Cortex of kidney (tissue), 1 donor: ENCODE measurements at places on chromosomes 3 and 15.

- no peak for DNase-seq
Observed at GRCh38 chr3:114362815-114363214, 69.0 kb downstream of the TIGIT start.

- no peak for DNase-seq
Observed at GRCh38 chr3:133859381-133860234, 36.1 kb downstream of the RAB6B start.

DNA sequence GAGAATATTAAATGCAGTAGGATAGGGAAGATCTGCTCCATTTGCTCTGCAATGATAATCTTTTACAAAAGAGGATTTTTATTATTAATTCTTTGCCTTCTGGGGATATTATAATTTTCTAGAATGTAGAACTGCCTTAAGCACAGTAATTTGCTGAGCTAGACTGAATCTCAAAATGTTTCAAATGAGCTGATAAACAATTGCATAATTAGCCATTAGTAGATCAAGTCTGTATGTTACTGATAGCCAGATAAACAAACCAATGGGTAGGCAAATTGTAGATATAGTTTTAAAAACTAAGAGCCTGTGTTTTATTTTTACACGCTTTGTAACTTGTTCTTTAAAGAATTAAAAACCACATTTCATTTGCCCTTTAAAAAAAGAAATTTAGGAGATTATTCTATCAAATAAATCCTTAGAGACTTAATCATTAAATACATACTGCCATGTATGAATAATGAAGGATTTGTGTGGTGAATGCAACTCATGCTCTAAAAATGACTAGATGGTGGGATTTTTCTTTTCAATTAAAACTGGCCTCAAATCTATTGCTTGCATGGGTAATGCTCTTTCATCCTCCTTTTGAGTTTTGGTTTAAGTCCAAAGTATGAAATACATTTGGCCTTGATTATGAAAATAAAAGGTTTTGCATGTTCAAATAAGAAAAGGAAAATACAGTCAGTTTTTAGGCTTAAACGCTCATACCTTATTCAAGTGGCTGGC is 32.6 kb upstream of the NANOGP8 start:
- DNase-seq, result no peak

- no peak for DNase-seq
Observed at GRCh38 chr3:152874896-152875749, 40.2 kb downstream of the P2RY1 start.

GRCh38 chr15:93238641-93239040 is 149.6 kb upstream of the RGMA start:
- no peak for DNase-seq

GRCh38 chr3:138849222-138849940 is 14.7 kb upstream of the PIK3CB start:
- DNase-seq, result no peak

GRCh38 chr15:98069256-98069655 is 108.8 kb downstream of the ARRDC4 start:
- no peak for DNase-seq

- DNase-seq, result no peak
Observed at GRCh38 chr15:41939986-41940385, 32.4 kb downstream of the EHD4 start.

GRCh38 chr3:100400419-100400779 is 490 bp downstream of the TOMM70 start:
- DNase-seq, result no peak

- DNase-seq, result no peak
Observed at GRCh38 chr15:58694641-58695398, 54.7 kb downstream of the ADAM10 start.

- DNase-seq, result no peak
Observed at GRCh38 chr3:117238806-117239205, 529.2 kb downstream of the TUSC7 start.

- DNase-seq, result no peak
Observed at GRCh38 chr3:53845103-53845880, 927 bp downstream of the CHDH start.

- no peak for DNase-seq
Observed at GRCh38 chr3:63872135-63872924, 8.7 kb downstream of the ATXN7 start.

DNA sequence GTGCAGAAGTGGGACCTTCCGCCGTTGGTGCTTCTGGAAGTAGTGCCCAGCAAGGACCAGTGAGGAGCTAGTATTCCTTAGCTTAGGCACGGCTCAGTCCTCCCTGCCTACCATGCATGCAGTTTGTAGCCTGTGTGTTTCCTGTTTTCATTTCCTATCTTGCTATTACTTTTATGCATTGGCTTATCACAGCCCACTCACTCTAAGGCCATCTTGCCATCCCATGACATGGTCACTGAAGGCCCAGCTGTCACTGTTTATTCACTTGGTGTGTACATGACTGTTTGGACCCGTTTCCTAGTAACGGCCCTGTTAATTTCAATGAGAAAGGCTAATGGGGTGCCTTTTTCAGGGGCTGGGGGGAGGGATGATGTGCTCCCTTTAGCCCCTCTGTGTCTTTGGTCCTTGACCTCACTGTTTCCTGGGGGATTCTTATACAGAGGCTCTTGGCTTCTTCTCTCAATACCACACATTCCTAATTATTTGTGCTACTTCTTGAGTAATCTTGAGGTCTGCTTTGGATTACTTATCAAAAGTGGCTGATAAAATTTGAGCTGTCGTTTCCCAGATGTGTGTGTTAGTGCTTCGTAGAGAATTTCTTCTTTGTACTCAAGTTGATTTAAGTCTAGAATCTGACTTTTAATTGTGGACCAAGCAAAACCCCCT is 24.5 kb upstream of the TRAK1 start:
- no peak for DNase-seq

- DNase-seq, result no peak
Observed at GRCh38 chr3:78670746-78671145, 1097.1 kb downstream of the ROBO1 start.

DNA sequence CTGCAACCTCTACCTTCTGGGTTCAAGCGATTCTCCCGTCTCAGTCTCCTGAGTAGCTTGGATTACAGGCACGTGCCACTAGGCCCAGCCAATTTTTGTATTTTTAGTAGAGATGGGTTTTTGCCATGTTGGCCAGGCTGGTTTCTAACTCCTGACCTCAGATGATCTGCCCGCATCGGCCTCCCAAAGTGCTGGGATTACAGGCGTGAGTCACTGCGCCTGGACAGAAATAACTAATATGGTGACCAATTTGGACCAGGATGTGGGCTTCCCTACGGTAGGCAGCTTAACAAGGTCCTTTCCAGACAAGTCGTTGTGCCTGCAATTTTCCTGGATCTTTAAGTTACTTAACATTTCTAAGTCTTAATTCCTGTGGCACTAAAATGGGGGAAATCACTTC is 14.8 kb downstream of the WDR53 start:
- DNase-seq, result no peak

GRCh38 chr15:45612790-45613415 is 21.9 kb upstream of the SQOR start:
- no peak for DNase-seq

- DNase-seq, result no peak
Observed at GRCh38 chr3:158789592-158789991, 12.3 kb upstream of the MFSD1 start.

- DNase-seq, result no peak
Observed at GRCh38 chr3:42412526-42413155, 2.2 kb upstream of the LYZL4 start.

DNA sequence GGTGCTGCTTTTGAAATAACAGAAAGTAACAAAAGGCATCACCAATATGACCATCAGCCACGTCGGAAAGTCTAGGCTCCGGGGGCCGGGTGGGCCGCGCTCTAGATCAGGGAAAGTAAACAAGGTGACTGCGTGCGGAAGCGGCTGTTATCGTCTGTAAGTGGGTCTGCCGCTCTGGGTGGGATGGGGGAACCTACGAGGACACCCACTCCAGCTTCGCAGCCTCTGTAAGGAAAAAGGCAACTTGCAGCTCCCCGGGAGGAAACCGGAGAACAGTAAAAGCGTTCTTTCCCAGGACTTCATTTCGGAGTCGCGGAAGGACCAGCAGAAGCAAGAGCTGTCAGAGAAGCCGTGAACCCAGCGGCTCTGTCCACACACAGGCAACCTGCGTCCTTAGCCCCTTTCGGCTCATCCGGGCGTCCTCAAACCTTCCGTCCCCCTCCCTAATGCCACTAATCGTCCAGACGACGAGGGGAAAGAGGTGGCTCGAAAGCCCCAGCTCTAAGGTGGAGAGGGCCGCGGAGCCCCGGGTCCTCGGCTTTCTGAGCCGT is 461 bp downstream of the XRN1 start:
- no peak for DNase-seq

DNA sequence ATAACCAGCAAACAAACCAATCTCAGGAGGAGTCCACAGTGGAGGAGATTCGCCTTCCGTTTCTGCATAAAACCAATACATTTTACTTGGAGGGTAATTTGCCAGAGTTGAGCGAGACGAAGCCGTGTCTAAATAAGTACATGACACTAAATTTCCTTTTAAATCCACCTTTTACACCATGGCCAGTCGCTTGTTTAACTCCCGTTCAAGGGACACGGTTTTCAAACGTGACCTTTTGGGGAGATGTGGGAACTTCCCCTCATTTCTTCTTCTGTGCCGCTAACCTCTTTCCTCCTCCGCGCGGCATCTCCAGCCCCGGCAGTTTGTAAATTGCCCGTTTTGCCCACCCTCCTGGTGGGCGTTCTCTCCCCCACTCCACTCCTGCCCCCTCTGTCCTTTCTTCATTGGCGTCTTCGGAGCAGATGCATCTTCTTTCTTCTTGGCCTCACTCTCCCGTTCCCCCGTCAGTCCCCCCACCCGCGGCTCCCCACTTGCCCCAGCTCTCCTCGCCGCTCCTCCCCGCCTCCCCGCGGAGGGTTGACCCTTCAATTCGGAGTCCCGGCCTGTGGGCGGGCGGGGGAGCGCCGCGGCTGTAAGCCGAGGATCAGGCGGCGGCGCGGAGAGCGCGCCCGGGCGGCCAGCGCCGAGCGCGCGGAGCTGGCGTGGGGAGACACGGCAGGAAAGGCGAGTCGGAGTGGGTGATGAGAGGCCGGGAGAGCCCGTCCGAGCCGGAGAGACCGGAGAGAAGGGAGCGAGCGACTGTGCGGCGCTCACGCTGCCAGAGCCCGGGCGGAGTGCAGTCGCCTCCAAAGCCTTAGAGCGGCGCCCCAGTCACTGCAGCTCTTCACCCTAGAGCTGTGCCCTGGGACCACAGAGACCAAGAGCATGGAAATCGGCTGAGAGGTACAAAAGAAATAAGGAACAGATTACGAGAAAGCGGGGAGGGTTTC is at the start of gene NLGN1:
Gene NLGN1, plus strand, starts transcription at position 584 of the 950 bp plus-strand sequence.
- peak; percentile 11 for DNase-seq

DNA sequence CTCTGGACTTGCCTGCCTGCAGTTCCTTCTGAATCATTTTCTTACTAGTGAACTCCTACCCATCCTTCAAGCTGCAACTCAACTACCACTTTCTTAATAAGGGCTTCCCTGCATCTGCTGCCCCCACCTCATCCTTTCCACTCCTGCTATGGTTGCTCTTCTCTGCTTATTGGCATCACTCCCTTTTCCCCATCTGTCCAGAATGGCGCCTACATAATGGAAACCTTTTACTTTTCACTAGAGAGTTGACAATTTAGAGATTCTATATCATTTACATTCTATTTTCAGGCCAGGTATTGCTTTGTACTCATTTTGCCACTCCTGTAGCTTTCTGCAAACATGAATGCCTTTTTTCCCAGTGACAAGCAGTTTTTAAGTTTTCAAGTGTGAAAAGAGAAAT is 1.9 kb upstream of the EPHA3 start:
- no peak for DNase-seq

DNA sequence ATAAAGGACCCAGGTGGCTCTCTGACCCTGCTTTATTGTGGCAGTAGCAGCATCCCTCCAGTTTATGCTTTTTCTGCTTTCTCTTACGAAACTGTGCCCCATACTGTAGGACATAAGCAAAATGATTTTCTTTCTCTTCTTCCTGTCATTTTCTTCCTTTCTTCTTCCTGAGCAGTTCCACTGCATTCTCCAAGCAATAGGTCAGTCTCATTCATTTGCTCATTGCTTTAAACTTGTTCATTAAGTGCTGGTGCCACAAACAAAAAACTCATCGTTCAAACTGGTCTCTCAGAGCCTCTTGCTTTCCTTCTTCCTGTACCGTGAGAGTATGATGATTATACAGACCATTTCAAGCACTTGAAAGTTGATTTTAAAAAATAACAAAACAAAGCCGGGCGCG is 66.8 kb downstream of the PDE8A start:
- DNase-seq, result no peak

DNA sequence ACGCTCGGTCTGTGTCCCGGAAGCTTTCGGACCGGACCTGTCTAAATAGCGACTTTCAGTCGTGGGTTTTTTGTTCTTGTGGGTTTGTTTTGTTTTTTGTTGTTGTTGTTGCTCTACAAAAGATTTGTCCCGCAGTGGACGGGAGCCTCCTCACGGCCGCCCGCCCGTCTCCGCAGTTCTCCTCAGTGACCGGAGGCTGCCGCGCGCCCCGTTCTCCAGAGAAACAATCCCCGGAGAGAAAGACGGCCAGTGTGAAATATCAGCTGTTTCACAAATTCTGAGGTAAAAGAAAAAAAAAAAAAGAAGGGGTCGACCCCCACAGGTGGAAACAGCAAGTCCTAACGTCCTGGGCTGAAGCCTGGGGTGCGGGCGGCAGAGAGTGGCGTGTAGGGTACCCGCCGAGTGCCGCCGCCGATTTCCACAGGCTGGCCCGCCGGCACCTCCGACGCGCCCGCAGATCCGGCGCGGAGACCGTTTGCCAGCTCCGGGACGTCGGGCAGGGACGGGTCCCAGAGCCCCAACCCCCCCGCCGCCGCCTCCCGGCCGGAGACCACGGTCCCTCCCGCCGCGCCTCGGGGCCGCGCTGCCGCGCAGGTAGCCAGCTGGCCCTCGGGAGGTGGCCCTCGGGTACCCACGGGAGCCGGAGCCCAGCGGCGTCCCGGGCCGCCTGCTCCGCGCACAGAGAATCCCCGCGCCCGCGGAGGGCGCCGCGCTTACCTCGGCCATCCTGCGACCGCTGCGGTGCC is 478 bp downstream of the BNC1 start:
- DNase-seq, result no peak

- DNase-seq, result no peak
Observed at GRCh38 chr15:97995881-97996603, 35.5 kb downstream of the ARRDC4 start.

DNA sequence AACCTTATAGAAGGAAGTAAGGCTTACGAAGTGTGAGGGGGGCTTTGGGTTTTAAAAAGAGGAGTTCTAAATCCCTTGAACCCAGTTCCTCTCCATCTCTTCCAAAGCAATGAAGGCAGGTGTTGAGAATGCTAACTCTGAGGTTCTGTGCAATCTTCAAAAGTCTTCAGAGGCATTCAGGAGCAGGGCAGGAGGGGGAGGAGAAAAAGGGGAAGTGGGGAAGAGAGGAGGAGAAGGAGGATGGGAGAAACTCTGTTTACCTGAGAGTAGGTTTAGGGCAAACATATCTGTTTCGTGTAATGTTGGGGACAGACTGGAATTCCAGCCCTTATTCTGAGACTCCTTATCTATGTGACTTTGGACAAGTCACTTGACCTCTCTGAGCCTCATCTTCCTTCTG is 36.9 kb downstream of the FAM3D start:
- DNase-seq, result no peak
